ENCODE measurements at places on chromosomes 5 and 9.

- no peak for DNase-seq
Observed at GRCh38 chr5:5795074-5795771, 372.7 kb downstream of the ICE1 start.

DNA sequence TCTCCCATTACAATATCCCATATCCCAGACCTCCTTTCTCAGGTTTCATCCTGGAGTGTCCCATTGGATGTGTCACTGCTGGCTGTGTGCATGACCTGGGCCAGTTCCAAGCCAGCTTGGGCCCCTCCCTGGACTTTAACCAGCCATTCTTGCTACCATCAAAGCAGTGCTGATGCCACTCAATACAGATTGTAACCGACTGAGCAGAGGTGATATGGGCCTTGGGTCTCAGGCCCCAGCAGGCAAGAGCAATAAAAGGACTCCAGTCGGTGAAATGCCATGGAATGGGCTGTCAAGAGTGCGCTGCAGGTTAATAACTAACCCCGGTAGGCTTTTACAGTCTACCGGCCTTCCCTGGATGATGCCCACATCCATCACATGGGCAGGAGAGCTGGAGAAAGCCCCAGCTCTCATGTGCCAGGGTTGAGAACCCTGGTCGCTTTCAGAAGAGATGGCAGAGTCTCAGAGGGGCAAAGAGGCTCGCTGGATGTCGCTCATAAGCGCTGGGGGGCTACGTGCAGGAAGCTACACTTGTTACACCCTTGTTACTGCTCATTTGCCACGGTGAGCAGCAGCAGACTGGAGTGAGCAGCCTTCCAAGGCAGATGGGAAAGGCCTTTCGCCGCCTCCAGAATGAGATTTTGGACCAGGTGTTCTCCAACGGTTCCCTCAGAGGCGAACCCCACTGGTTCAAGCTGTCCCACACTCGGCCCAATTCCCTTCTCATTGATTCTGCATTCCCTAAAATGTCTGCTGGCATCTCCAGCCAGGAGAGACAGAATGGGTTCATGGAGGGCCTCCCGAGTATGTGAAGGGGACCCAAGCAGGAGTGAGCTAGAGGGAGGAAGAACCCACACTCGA is 13.2 kb downstream of the EPB41L4B start:
- DNase-seq: no peak

GRCh38 chr9:127783111-127784008 is 2.5 kb upstream of the CDK9 start:
- no peak for DNase-seq

DNA sequence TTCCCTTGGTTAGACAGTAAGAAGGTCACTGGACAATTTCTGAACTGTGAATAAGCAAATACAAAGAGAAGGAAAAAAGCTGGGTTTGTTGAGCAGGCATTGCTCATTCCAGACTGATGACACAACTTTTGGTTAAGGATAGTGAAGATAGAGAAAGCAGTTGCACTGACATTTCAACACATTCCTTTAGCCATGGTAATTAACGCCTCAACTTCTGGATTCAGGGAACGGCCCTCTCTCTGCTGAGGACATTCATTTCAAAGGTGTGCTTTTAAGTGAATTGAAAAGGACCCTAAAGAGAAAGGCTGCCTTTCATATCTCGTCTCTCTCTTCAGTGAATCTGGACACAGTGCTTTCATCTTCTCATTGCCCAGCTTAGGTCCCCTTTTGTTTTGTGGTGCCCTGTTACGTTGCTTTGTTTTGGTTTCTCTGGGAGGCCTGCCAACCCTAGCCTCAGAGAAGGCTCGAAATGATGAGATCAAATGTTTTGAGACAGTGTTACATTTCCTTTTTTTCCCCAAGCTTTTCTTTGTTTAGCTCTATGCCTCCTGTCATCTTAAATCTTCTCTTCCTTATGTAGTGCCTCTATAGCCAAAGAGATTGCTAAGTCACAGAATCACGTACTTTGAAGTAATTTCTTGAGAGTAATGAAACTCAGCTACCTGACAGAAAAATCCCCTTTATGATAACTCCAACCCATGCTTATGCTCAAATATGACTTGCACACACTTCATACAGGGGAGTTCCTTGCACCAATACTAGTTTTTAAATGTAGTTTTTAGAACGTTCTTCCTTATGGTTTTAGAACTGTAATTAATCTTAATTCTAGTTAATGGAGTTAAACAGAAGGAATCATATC is 94.4 kb upstream of the IFNE start:
- no peak for DNase-seq

DNA sequence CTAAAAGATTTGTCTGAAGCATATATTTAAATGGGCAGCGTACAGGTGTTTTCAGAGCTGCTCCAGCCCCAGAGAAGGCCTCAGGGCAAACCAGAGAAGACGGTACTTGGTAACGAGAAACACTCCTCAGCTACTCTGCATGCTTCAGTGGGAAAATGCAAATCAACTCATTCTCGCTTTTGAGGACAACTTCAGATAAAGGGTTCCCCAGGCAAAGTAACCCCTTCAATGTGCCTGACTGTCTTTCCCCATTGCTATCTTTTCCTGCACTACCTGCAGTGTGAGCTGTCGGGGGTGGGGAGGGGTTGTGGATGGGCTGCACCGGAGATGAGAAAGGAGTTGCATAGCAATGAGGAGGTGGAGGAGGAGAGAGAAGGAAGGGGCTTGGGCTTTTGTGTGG is 339.7 kb upstream of the CLINT1 start:
- no peak for DNase-seq

DNA sequence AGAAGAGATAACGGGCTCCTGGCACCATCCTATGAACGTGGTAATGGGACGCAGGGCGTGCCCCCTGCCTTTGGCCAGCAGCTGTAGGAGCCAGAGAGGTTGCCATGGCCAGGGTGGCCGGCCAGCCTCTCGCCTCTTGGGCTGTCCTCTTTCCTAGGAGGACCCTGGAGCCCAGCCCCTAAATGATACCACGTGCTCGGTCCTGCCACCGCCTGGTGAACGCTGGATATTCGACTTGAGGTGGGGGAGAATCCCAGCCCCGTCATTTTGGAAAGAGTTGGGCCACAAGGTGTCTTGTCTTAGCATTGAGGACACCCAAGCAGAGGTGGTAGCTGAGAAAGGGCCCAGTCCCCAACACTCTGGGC is 391 bp upstream of the NRG2 start:
- DNase-seq: peak; percentile 71

- DNase-seq: no peak
Observed at GRCh38 chr5:150700246-150700593, 642 bp downstream of the RBM22 start.

GRCh38 chr9:35906923-35907699 is 1.1 kb downstream of the HRCT1 start:
- DNase-seq: no peak

- DNase-seq: peak; percentile 33
Observed at GRCh38 chr5:109690975-109691574, 1.3 kb downstream of the MAN2A1 start.

DNA sequence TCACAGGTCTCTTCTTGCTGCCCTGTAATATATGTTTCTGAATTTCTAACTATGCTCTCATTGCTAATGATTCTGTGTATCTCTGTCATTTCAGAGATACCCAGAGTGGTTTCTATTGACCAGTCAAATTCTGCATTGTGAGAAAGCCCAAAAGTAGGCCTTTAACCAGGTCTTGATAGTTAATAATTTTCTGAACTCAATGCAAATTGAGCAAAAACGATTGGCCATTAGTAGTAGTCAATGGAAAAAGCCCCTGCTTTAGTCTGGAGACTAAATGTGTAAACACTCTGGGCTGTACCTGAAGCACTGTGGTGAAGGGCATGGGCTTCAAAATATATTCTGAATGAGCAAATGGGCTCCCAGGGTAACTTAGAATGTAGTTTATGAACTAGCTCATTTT is 307.6 kb downstream of the ARL15 start:
- no peak for DNase-seq

DNA sequence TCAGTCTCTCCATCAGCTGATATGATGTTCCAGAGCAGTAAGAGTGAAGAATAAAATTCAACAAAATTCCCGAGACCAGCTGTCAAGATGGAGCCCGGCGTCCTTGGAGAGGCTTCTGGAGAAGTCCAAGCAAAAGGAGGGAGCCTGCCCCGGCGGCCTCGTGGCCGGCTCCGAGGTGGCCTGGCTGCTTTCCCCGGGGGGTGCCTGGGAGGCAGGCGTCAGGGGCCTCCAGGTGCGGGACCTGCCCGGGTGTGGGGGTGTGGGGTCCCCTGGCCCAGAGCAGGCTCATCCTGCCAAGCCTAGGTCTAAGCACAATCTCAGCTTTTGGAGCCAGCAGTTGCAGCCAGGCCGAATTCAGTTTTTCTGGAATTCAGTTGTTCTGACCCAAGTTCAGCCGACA is 122.6 kb upstream of the IQGAP2 start:
- DNase-seq: no peak

- DNase-seq: no peak
Observed at GRCh38 chr5:82975812-82976211, 101.4 kb downstream of the TMEM167A start.

DNA sequence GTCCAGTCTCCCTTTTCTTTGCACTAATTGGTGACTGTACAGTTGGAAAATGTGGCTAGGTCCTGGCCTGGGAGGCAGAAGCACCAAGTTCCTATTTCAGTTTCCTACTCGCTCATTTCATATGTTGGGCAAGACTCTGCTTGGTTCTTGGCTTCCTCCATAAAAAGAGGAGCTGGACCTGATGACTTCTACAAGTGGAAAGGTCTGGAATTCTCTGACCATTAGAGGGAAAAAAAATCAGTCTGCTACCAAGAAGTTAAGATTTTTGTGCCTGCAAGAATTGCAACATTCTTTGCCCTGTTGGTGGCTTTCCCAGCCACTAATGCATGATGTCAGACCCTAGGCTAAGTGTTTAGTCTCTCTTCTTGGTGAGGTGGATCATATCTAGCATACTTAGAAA is 91.5 kb downstream of the WDR41 start:
- DNase-seq: no peak

DNA sequence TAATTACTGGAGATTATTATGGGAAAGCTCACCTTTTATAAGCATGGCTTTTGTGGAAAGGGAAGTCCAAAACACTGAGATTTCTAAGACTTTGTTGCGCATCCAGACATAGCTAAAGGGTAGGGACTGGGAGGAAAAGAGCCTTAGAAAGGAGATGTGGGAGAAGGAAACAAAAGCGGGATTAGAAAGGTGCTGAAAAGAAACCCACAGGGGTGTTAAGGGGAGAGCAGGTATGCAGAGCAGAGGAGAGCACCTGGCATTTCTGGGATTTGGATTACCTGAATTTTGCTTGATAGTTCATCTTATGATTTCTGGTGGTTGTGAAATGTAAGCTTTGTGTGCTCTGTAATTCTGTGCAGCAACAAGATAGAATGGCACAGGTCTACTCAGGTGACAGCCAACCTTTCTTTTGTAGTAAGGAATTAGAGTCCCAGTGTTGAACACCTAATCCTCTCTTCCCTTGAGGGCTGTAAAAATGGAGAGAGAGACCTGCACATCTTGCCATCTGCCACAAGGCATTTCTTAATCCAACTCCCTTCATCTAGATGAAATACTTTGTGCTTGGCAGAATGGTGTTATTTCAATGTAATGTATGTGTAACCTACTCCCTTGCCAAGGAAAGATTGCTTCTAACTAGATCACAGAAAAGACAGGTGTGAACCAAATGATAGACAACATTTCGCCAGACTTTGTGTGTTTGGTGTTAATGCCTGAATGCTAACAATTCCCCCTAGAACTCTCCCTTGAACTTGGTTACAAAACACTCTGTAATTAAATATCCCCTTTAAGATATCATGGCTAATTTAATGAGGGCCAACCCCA is 47.4 kb downstream of the ATPSCKMT start:
- no peak for DNase-seq

- DNase-seq: no peak
Observed at GRCh38 chr9:133876836-133877235, 115.3 kb downstream of the VAV2 start.

GRCh38 chr5:14417792-14418765 is 163.5 kb upstream of the OTULINL start:
- DNase-seq: no peak

DNA sequence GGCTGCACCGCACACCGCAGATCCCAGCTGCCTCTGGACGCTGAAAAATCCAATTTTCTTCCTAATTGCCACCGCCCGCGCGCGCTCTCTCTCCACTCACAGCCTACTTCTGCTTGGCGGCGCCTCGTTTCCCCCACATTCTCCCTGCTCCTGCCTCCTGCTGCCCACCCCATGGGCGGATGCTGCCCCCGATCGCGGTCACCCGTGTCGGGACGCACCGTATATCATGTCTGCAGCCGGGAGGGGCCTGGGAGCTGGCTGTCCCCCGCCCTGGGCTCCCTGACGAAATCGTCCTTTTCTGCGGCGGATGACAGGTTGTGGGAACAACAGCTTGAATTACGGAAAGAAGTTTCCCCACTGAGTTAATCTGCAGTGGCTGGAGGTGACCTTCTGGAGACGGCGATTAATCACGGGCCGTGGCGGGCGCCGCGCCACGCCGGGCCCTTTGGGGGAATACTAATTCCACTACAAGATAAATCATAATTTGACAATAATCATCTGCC is 36.3 kb upstream of the PSD2 start:
- no peak for DNase-seq
